Stimulated activated CD4-positive, alpha-beta T cell treated with anti-CD3 and anti-CD28 coated beads, Interleukin-1b, Interleukin-23, amount 100 ng/mL, for 24 hours (primary cell): ENCODE measurements at places on chromosomes 7 and 10.

DNA sequence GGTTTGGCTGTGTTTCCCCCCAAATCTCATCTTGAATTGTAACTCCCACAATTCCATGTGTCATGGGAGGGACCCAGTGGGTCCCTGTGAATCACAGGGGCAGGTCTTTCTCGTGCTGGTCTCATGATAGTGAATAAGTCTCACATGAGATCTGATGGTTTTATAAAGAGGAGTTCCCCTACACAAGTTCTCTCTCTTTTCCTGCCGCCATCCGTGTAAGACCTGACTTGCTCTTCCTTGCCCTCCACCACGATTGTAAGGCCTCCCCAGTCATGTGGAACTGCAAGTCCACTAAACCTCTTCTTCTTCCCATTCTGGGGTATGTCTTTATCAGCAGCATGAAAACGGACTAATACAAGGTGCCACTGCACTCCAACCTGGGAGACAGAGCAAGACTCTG is 329.2 kb downstream of the TNS3 start:
- no peak for DNase-seq

- no peak for DNase-seq
These were observed 928.7 kb downstream of the IPMK start for GRCh38 chr10:57338823-57339558.

DNA sequence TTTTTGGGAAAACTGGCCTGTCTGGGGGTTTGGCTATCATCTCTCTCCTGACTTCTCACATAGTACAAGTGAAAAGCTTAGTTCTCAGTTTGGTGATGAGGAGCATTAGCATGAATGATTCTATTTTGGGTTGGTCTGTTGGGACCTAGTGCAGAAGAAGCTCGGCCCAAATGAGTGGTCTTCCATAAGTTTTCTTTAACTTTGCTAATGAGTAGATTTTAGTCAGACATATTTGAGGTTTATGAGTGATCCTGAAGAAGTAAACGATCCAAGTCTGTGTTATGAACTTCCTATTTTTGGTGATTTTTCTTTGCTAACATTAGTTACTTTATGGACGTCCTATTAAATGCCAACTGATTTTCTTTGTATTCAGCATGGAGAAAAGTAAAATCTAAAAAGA is 51.7 kb upstream of the CALD1 start:
- DNase-seq: no peak

DNA sequence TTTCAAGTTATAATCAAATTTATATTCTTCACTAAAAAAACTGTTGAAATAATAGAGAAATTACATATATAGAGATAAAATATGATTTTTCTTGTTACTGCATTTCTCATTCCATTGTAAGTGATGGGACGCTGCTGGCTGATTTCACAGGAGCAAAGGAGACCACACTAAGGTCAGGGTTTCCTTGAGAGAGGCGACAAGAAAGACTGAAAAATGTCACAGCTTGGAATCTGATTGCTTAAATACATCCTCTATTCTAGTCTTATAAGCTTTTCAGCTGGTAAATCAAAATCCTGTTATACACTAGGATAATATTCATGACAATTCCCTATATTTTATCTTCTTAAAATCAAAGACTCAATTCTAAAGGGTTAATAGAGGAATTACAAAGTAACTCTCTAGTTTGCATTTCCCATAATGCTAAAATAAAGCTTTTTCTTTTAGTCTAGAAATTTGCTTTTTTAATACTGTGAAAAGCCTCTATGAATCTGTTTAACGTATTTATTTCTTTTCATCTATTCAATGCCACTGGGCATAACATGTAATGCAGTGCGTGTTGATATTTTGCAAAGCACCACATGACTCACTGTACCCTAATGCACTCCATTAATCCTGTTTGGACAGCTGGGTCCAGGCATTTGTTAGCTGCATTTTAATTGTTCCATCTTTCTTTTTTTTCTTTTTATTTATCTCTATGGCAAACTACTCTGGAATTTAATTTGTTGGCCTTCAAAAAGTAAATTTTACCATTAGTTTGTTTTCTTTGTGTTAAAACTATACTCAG is 81.7 kb downstream of the RNF32 start:
- DNase-seq: no peak

DNA sequence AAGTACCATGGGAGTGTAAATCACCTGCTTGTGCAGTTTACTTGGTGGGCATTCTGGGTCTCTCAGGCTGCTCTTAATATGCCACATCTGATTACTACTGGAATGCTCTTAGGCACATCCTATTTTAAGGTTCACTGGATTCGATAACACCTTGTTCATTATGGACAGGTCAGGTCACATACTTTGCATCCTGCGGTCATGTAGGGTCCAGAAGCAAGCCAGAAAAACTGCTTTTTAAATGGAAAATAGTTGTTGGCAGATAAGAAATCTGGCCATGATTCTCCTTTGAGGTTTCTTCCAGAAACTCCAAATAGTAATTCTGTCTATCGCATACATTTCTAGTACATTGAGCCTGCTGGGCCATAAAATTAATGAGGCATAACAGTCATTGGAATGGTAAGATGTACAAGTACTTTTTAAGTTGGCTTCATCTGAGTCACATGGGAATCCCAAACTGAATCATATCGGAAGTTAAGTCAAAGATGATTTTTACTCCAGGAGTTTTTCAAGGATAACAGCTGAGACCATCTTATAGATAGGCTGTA is 371.9 kb downstream of the LRRTM3 start:
- no peak for DNase-seq

DNA sequence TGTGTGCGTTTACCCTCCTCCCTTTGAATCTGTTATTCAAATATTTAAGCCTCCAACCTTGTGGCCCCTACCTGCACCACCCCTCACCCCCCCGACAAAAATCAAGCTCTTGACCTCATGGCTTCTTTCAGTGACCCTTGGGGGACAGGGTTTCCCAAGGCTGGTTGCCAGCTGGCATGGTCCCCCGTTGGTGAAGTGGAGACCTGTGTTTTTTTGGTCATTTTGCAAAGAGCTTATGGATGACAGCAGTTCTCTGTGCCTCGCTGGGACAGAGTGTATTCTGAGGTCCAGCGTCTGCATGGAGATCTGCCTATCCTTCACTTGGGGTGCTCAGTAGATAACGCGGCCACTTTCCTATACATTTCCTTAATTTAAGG is 111.0 kb downstream of the TCF7L2 start:
- DNase-seq: no peak

DNA sequence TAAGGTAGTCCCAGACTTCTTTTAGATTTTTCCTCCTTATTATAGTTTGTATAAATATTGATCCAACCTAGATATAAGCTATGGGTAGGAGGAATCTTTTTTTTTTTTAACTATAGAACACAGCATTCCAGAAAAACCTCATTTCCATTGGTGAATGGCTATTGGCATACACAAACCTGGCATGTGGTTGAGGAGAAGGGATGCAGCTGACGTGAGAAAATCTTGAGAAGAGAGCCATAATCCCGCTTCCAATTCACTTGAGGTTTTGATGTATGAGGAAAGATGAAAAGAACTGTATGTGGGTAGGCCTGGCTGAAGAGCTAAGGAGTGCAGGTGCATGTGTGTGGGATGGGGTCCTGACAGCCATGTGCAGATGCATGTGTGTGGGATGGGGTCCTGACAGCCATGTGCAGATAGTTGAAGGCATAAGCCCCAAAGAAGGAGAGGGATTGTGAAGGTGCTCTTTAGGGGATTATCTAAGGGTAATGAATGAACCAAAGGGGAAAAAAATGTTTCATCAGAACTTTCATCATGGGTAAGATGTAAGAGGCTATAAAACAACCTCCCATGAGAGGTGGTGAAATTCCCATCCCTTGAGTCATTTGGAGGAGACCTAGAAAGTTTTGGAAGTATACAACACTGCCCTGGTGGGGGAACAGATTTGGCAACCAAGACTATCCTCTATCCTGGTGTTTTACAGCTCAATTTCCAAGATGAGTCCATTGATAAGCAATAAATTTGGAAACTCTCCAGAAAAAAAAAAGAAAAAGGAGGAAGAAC is 3.8 kb upstream of the PKD2L1 start:
- no peak for DNase-seq

DNA sequence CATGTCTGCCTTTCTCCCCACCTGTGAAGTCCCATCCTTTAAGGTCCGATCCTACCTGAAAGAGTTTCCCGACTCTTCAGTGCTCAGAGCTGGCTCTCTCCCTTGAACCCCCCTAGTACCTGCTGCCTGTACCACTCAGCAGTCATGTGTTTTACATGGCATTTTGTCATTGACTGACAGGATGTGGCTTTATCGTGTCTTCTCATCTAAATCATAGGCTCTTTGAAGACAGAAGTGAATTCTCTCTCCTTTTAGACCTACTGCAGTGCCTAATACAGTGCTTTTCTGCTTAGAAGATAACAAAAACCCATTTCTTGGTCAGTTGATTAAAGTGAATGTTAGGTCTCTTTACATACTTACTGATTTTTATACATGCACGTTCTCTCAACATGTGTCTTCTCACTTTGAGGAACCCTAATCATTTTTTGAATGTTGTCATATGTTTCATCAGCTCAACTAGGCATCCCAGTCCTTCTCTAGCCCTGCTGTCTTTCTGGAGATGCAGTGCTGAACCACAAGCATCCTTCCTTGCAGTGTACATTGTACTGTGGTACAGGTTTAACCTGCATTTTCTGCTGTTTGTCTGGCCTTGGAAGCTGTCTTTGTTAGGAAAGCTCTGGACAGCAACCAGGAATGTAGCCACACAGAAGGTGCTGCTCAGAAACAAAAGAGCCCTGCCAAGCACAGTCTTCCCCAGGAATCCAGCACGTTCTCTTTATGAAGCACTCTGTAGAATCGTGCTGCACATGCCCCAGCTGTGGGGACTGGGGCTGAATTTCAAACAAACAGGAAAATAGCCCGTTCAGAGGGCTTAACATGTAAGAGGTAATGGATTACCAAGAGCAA is 28.1 kb upstream of the LRRC4 start:
- DNase-seq: no peak

GRCh38 chr10:89475591-89475998 is 59.8 kb downstream of the SLC16A12 start:
- no peak for DNase-seq

- DNase-seq: no peak
These were observed 55.4 kb upstream of the MXI1 start for GRCh38 chr10:110151971-110152370.
